Occipital lobe (tissue), 3 donors: ENCODE measurements at places on chromosomes 6 and 20. TPM values are rescaled to one million over a fixed set of nuclear protein-coding genes. Genes with fewer than 3 reads are reported as not detected.

DNA sequence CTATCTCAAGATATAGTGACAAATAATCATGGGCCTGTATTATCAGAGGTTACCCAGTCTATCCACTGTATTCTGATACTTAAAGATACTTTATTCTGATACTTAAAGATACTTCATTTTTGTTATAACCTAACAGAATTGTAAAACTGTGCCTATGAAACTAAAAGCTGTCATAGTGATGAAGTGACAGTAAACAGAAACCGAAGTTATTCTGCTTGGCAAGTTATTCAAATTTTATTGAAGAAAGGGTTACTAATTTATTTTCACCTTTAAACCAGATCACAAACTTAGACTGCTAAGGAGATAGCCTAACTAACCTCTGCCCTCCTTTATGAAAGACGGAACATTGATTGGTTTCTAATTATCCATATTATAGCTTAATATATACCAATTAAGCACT lies 604.6 kb upstream of the IMPG1 start:
- no peak for DNase-seq

DNA sequence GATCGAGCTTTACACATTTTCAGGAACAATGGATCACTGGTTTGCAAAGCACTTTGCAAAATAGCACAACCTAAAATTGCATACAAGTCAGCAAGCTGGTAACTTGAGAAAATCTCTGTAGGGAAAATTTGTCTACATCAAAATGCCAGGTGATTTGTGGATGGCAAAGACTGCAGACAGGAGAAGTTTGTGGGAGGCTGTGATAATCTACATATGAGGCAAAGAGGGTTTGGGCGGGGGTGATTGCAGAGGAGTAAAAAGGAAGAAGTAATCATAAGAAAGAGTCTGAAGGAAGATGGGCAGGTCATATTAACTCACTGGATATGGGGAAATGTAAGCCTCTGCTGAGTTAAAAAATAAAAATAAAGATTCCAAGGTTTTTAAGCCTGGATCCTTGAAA lies 166.3 kb upstream of the STXBP5 start:
- DNase-seq: no peak

- DNase-seq: no peak
Observed at GRCh38 chr6:27825025-27825793, 87.0 kb downstream of the OR2B2 start.

- no peak for DNase-seq
Observed at GRCh38 chr6:123859291-123859690, 55.6 kb downstream of the NKAIN2 start.

GRCh38 chr6:157831018-157831369 lies 7.9 kb downstream of the SNX9 start:
- no peak for DNase-seq

DNA sequence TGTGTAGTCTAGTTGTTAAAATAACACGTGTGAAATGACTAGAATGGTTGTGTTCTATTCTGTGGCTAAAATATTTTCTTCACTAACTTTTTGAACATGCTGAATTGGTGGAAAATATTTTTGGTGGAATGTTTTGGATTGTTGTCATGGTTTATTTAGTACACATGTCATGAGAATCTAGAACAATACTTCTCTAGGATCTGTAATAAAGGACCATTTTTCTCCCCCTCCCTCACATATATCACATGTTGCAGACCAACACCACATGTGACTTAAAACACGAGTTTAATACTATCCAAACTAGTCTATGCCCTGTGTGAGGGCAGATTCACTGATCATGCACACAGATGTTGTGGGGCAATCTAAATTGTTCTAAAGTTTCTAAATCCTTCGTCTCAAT lies 29.2 kb downstream of the FIG4 start:
- no peak for DNase-seq

DNA sequence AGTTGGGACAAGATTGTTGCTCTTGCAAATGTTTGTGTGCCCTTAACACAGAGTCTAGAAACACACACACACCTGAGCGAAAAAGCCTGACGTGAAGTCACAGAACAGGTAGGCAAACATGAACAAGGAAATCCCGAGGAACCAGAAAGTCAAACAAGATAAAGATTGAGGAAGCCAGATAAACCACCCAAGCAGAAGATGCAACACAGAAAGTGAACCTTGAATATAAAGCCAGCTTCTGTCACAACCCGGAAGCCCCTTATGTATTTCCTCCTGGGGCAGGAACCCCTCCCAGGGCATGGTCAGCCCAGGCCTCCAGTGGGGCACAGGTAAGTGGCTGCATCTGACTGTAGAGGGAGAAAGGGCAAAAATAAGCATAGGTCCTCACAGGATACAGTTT lies 158.2 kb upstream of the SUPT3H start:
- no peak for DNase-seq

- DNase-seq: no peak
Observed at GRCh38 chr6:13119549-13119948, 208.8 kb downstream of the TBC1D7 start.

The CCND3 gene
- total RNA-seq: 19.2 TPM
